Stimulated activated CD8-positive, alpha-beta memory T cell treated with anti-CD3 and anti-CD28 coated beads, Interleukin-2, amount 100 ng/mL, for 1 hour (primary cell): ENCODE measurements at places on chromosomes 1 and 21.

- no peak for DNase-seq
Observed at GRCh38 chr1:236397173-236397759, 3.2 kb downstream of the EDARADD start.

DNA sequence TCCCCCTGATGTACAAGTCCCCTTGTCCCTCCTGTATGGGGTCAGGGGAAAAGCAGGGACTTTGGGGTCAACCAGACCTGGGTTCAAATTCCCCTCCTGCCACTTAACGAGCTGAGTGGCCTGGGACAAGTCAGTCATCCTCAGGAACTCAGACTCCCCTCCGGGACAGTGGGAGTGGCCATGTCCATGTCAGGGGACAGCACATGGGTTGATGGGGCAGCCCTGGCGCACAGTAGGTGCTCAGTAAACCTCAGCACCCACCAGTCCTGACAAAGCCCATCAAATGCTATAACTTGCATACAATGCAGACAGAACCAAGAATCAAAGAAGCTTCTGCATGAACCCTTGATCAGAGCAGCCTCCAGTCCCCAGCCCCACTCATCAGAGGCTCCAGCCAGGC is 30.0 kb downstream of the MATN1 start:
- no peak for DNase-seq

DNA sequence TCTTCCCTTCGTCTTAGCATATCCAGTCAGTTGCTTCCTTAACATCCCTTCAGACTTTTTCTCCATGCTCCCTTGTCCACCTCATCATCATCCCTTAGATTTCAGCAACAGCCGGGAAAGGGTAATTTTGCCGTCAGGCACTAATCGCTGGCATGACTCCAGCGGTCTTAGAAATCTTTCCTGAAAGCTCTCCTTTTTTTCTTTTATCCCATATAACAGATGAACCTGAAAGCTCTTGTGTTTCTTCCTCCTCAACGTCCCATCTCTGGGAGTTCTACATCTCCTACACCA is 10.4 kb upstream of the BOLA1 start:
- DNase-seq = no peak

GRCh38 chr1:81998165-81998564 is 197.4 kb downstream of the ADGRL2 start:
- DNase-seq = no peak

GRCh38 chr21:45408271-45408791 is 3.4 kb downstream of the COL18A1 start:
- DNase-seq = no peak

DNA sequence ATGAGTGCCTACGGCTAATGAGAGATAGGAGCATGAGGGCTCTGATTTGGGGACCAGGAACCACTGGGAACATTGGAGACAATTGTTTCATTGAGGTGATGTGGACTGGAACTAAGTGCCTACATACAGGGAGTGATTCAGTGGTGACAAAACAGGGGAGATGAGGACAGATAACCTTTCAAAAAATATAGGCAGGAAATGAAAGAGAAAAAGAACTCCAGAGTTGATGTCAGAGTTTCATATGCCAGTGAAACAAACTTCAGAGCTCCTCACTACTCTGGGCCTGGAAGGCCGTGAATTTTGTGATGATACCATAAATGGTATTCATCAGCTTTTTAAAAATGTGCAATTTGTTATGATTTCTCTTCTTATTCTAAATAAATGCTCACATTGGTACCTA is 39.3 kb downstream of the FASLG start:
- no peak for DNase-seq

GRCh38 chr21:30818837-30819610 is 6.0 kb upstream of the KRTAP8-1 start:
- DNase-seq = no peak

DNA sequence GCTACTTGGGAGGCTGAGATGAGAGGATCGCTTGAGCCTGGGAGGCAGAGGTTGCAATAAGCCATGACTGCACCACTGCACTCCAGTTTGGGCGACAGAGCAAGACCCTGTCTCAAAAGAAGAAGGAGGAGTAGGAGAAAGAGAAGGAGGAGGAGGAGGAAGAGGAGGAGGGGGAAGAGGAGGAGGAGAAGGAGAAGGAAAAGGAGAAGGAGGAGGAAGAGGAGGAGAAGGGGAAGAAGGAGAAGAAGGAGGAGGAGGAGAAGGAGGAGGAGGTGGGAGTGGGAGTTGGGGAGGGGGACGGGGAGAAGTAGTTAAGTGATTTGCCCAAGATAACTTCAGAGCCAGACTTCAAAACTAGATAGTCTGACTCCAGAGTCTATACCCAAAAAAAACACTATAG is 55.5 kb upstream of the FOXD3 start:
- DNase-seq = no peak

GRCh38 chr1:116504308-116505156 is 66.3 kb downstream of the CD58 start:
- peak; percentile 73 for DNase-seq

DNA sequence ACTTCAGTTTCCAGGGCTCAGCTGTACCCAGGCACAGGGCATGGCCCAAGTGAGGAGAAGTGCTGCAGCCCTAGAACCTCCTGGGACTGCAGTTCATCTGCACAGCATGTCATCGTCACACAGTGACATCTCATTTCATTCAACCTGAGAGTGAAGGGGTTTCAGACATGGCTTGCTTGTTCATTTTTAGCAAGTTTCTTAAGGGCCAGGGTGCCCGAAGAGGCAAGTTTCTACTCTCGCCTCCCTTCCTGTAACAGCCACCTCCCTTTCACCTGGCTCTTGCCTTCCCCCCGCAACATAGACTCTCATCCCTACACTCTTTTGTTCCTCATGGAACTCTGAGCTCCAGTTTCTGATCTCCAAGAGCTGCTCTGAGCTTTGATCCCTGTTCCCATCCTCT is 108.1 kb downstream of the C1orf21 start:
- no peak for DNase-seq

DNA sequence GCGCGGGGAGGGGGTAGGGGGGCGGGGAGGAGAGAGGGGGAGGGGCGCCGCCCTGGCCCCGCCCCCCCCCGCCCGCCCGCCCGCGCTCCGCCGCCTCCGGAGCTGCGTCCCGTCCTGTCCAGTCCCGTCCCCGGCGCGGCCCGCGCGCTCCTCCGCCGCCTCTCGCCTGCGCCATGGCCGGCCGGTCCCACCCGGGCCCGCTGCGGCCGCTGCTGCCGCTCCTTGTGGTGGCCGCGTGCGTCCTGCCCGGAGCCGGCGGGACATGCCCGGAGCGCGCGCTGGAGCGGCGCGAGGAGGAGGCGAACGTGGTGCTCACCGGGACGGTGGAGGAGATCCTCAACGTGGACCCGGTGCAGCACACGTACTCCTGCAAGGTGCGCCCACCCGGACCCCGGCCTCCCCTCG is at the start of gene AGRN:
TSS of gene AGRN (plus strand) at position 121 of the 405 bp plus-strand sequence. CDS start at position 174, 53 bp downstream.
- DNase-seq = no peak

DNA sequence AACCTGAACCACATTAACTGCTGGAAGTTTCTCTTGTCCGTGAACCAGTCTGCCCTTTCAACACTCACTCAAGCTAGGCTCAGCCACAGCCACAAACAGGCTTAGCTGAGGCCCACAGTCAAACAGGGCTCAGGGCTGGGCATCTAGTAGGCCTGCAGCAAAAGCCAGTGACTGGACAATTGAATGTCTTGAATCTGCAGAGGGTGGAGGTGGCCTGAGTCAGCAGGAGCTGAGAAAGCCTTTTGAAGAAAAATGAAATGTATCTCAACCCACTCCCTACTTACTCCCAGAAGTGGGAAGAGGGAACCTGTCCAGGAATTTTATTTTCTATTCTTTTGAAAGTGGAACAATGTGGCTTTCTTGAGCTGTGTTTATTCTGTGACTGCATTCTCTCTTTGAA is 95.4 kb downstream of the PTPRU start:
- DNase-seq = no peak

- DNase-seq = no peak
Observed at GRCh38 chr1:53498555-53499131, 39.4 kb downstream of the DMRTB1 start.

DNA sequence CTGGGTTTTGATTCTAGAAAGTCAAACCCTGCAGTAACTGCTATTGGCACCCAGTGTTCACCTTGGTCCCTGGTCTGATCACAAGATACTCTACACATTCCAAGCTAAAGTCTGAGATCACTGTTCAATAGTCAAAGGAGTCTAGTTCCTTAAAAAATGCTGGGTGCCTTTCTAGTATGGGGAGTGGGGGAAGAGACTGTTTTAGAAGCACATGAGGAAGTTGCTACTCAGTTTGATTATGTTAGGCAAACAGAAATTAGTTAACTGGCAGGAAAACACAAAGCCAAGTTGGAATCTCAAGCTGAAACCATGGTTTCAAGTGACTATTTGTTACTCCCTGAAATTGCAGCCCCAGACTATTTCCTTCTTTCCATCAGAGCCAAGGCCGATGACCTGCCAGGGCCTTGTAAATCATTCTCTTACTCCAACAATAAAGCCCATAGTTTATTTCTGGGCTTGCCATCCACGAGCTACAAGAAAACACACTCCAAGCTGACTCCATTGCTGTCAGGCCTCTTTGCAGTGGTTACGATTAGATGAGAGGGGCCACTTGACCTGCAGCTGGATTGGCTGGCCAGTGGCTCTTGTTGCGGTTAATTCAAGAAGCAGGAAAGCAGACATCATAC is 21.1 kb upstream of the VTCN1 start:
- DNase-seq = no peak

- DNase-seq = no peak
Observed at GRCh38 chr21:32240851-32241687, 37.8 kb downstream of the MIS18A start.

DNA sequence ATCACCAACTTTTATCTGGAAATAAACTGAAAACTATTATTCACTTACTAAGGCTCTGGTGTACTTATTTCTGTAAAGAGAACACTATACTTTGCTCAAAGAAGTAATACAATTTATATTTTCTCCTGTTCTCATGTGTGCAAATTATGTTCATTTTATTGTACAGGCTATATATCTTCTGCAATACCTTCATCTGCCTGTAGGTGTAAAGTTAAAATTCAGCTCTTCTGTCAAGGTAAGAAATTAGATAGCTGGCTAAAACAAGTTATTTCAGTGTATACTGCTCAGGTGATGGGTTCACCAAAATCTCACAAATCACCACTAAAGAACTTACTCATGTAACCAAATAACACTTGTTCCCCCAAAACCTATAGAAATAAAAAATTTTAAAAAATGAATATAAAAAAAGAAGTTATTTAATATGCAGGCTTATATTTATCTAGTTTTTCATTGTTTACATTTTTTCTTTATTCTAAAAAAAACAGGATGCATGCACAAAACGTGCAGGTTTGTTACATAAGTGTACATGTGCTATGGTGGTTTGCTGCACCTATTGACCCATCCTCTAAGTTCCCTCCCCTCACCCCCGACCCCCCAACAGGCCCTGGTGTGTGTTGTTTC is 81.5 kb downstream of the PTGER3 start:
- DNase-seq = no peak

- no peak for DNase-seq
Observed at GRCh38 chr1:27602462-27603308, 1.3 kb downstream of the AHDC1 start.
